ENCODE measurements at places on chromosomes 11 and 22.

DNA sequence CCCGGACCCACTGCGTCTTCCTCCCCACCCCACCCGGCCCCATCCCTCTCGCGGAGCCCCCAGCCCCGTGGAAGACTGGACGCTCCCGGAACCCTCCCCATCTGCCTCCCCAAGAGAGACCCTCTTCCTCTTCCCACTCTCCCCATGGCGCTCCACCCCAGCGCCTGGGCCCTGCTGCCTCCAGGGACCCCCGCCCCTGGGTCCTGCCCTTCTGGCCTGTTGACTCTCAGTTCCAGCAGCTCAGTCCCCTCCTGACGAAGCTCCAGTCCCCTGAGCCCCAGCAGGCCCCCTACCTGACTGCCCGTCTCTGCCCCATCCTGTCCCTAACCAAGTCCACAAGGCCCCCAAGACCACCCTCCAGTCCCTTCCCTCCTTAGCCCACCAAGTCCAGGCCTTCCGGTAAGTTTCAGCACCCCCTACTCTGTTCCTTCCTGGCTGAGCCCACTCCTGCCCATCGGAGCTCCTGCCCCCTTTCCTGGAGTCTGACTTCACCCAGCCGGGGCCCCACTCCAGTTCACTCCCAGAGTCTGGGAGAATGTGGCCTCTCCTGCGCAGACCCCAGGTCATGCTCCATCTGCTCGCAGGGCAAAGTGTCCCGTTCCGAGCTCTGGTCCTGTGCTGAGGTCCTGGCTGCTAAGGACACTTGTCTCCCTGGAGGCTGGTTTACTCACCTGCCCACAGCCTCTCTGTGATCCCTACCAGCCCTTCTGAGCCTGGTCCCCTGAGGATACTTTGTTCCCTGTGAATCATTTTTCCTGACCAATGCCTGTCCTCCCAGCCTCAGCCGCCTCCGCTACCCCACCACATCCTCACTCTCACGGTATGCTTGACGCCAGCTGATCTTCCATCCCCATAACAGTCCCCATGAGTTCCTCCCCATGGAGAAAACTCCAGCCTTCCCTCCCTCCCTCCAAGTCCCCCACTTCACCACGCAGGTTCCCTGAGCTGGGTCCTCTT lies 722 bp downstream of the IFITM10 start:
- no peak for DNase-seq

DNA sequence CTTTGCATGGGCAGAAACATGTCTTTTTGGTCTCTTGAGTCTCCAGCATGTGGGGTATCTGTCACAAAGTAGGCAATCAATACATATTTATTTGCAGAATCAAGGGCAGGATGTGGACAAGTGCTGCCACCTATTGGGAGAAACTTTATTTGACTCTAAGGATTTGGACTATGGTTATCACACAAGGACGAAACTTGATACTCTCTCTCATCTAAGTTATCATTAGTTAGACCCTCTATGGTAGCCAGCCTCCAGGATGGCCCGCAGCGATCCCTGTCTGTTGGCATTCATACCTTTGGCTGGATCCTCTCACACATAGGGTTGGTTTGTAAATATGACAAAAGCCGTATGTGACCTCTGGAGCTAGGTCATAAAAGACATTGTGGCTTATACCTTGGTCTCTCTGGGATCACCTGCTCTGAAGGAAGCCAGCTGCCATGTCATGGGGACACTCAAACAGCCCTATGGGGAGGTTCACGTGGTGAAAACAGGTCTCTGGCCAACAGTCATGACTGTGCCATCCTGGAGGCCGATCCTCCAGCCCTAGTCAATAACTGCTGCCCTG lies 1.1 kb upstream of the FBXO7 start:
- DNase-seq: no peak

DNA sequence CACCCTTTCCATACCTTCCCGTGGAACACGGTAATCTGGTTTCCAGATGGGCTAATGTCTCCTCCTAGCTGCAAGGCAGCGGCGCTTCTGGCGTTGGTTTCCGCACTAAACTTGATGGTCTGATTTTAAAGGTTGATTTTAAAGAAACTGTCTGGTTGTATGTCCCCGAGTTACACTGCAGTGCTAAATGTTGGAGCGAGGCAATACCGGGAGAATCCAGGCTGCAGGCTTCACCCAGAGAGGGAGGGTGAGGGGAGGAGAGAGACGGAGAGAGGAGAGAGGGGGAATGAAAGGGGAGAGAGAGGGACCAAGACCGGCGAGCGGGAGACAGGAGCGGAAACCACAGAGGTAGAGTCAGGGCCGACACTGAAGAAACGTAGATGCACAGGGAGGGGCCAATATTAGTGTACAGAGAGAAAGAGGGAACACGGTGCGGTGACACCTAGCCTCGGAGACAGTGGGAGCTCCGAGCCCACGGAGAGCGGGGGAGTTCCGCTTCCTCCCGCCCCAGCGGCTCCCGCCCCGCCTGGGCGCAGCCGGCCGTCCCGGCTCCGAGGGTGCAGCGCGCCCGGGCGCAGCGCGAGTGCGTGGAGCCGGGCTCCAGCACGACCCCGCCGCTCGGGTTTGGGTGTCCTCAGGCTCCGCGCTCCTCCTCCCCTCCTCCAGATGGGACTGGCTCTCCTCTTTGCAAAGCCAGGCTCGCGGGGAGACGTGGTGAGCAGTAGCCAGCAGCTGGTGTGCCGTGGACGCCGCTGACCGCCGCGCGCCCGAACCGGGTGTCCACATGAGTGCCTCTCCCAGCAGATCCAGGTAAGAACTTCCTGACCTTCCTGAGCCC lies 71.9 kb upstream of the GRAMD1B start:
- DNase-seq: no peak

GRCh38 chr22:23686416-23687024 lies 4.3 kb upstream of the RGL4 start:
- no peak for DNase-seq

DNA sequence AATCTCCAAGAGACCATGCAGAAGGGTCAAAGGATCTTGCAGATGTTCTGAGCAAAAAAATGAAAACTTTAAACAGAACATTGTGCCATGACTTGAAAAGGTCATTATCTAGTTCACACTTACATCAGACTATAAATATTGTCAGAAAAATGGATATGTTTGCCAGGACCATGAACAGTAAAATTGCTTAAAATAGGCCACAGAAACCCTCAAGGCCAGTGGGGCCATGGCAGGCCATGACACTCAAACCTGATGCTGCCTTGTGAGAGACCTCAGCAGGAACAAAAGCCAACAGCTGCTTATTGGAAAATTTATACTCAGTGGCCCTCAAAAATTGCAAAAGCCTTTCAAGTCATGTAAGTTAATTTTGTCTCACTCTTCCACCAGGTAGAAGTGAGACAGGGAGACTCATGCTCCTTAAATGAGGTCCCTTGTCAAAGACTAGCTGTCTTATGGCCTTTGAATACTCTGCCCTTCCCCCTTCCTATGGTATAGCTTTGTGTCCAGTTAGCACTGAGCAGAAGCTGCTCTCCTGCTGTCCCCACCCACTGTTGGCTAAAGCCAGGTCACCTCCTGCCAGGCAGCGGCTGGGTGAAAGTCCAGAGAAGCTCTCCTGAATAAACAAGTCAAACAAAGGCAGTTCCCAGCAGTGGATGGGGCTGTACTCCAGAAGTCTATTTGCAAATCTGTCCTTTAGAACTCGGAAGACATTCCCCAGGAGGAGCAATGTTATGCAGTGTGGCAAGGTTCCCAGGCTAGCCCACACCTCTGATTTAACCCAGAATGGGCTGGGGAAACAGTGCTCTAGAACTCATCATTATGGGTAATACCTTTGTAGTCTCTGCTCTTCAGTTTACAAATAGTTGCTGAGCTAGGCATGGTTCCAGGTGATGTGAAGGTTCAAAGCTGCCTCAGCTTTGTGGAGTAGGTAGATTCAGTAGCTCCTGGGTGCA lies 21.4 kb downstream of the ADM start:
- no peak for DNase-seq

DNA sequence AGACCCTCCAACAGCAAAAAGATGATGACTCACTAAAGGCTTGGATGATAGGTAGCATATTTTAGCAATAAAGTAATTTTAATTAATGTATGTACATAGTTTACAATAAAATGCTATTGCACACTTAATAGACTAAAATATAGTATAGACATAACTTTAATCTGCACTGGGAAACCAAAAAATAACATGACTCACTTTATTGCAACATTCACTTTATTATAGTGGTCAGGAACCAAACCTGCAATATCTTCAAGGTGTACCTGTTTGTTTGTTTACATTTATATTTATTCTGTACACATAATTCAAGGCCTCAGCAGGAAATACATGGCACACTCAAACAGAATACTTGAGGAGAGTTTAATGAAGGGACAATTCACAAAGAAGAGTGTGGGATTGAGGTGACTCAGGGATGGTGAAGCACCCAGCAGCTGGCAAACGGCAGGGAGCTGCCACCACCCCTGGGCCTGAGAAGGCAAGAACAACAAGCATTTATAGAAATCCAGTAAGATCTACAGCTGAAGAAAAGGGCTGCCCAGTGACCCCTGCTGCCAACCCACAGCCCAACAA lies 51.5 kb upstream of the POU2AF2 start:
- no peak for DNase-seq

GRCh38 chr11:34223021-34223813 lies 117.8 kb downstream of the NAT10 start:
- no peak for DNase-seq

- DNase-seq: peak; percentile 14
Measured at GRCh38 chr22:19709063-19709769, 5.1 kb upstream of the SEPTIN5 start.

DNA sequence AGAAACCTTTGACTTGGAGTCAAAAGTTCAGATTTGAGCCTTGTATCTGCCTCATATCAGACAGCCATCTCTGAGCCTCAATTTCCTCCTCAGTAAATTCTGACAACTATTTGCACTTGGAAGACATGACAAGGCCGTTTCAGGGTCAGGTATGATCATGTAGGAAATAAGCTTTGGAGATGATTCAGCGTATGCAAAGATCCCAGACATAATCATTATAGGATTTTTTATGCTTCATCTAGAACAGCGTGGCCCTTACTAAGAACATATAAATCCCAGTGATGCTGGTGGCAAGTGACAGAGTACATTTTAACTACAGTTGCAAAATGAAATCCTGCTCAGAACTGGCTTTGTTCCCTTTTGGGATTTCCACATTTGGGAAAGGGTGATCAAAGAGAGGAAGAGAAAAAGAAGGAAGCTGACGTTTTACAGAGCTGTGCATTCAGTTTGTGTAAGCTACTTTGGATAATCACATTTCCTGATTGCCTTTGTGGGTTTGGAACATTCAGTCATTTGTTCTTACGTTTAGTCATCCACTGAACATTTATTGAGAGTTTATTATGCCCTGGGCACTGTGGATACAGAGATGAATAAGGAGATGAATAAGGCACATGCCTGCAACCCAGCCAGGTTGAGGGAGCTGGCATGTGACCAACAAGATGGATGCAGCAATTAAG lies 81.9 kb upstream of the HEPHL1 start:
- DNase-seq: no peak

DNA sequence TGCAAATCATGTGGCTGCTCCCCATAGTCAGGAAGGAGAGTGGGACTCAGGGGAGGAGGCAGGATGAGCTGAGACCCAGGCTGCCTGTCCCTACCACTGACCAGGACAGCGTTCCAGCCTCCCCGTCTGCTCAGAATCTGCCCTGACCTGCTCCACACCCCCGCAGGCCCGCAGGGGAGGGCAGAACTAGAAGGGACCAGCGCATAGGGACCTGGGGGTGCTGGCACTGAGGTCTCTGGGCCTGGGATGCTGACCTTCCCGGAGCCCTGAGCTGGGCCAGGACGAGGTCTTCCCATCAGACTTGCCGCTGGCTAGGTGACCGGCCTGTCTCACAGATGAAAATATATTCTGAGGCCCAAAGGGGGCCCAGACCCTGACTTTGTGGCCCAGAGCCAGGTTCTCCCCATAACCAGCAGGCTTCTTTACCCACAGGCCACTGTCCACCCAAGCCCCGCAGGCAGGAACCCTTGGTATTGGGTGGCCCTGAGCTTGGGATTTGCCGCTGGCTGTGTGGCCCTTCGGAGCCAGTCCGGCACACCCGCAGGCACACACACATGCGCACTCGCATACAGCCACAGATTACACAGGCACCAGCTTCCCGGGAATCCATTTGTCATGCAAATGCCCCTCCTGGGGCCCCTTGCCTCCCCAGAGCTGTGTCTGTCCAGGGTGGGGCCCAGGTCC lies 13.8 kb upstream of the PIM3 start:
- DNase-seq: no peak

DNA sequence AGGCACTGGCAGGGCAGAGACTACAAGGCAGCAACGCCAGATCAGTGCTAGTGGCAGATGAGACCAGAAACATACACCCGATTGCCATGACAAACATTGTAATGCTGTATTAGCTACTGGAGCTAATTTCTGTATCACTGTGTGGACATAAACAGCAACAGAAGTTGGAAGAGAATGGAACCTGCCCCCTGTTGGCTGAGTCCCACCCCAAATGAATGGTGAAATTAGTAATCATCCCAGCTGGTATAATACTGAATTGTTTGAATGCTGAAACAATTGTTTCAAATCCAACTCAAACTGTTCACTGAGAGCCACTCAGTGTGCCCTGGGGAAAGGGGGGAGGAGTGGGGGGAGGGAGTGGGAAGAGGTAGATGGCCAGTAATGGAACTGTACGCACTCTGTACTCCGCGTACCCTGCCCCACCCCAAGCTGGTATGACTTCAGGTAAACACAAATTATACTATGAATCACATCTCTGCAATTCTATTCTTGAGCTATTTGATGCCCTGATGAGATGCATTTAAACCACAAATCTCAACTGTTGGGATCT lies 11.2 kb upstream of the BIRC3 start:
- no peak for DNase-seq

DNA sequence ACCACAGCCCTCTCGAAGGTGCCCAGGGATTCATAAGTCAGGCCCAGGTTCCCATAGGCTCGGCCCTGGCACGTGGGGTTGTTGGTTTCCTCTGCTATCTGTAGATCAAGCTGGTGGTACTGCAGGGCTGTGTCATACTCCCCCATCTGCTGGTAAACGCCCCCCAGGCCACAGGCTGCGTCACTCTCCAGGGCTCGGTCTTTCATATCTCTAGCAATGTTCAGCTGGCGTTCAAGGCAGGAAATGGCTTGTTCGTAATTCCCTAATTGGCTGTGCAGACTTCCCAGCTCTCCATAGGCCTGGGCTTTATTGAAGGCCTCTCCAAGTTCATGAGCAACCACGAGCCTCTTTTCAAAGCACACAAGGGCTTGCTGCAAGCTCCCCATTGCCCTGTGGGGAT lies 186.4 kb upstream of the PITPNB start:
- no peak for DNase-seq

- no peak for DNase-seq
Measured at GRCh38 chr11:35173011-35173511, 34.1 kb downstream of the CD44 start.

DNA sequence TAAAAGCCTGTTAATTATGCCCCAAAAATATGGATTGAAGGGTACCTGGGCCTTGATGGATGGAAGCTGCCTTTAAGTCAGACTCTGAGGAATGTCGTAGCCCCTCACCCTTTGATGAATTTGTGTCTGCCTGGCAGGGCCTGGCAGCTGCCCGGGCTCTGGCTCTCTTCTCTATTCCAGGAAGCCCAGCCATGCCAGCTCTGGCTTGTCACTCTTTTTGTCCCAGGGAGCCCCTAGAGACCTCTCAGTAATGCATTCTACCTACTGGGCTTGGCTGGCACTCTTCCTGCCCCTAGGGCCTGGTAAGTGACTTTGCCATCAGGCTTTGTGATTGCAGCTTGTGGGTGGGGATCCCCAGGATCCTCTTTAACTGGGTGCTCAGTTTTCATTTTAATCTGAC lies 103.8 kb downstream of the GRIK4 start:
- no peak for DNase-seq

Data from GOT3 (cell line).